ENCODE measurements at places on chromosomes 11 and 22. TPM values are rescaled to one million over a fixed set of nuclear protein-coding genes. Genes with fewer than 3 reads are reported as not detected.

OR52A1 gene
- not detected for total RNA-seq

DNA sequence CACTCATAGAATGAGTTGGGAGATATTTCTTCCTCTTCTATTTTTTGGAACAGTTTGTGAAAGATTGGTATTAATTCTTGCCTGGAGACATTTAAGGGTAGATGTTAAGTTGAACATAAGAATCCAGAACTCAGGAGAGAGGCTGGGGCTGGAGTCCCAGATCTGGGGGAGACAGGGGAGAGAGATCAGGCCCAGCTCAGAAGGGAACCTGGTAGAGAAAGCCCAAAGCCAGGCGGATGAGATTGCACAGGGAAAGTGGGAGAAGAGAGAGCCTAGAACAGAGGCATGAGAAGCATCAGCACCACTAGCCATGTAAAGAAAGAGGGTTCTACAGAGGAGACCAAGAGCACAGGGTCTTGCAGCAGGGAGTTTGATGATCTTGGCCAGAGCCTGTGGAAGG, 13.0 kb upstream of the GNAZ start:
- ATAC-seq = no peak

GRCh38 chr11:128133501-128133900, 453.9 kb downstream of the ETS1 start:
- ATAC-seq = no peak

SERPIND1 gene
- total RNA-seq = 0.11 TPM

GRCh38 chr11:125332821-125333220, 163.2 kb downstream of the FEZ1 start:
- no peak for ATAC-seq

DNA sequence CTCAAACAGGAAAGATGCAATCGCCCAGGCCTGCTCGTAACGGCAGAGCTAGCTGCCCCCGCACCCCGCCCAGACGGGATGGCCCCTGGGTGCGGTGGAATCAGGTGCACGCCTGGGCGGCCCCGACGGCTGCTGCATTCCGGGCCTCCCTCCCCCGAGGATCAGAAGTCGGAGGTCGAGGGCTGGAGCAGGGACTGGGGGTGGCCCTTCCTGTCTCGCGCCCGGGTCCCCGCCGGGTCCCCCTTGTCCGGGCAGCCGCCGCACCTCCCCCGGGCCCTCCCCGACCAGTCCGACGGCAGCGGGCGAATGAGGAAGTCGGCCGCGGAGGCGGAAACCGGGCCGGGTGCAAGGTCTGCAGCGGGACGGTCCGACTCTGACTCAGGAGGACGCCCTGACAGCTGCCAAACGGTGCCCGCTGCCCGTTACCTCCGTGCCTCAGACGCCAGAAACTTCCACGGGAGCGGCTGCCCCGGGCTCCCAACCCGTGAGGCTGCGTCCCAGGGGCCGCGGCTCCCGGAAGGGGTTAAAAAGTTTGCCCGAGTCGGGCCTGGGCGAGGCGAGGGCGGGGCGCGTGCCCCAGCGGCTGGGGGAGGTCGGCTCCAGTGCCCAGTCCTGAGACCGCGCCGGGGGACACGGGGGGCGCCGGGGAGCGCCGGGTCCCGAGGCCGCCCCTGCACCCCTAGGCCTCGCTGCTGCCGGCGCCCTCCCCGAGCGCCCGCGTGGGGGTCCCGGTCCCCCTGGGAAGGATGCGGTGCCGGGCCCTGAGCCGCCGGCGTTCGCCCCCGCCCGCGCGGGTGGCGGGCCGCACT, 663 bp downstream of the MYH9 start:
- peak; percentile 15 for ATAC-seq

DNA sequence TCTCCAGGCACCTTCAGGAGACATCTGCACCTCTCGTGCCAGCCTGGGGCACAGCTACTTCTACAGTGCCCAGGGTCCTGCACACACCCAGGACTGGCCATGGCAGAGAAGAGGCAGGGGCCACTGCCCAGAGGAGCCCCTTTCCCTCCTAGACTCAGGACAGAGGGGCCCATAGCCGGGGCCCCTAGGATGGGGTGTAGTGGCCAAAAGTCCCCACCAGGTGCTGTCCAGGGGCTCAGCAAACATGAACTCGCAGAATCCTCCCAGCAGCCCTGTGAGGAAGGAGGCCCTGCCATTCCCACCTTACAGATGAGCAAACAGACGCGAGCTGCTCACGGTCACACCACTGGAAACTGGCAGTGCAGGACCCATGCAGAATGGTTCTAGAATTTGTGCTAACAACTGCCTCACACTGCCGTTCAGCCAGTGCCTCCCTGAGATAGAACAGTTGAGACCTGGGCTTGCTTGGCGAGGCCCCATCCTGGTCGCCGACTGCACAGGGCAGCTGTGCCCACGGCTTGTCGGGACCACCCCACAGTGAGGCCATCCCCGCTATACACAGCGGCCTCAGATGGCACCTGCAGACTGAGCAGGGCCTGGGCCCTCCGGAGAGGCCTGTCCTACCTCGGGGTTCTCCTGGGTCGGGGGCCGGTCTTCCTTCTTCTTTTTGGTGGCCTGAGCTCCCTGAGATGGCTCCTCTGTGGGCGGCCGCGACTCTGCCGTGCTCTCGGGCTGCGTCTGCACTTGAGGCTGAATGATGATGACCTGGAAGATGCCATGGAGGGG, 96.4 kb downstream of the PHF21B start:
- ATAC-seq = no peak

- peak; percentile 11 for ATAC-seq
Observed at GRCh38 chr22:24807284-24807950, 1.4 kb downstream of the SGSM1 start.

GRCh38 chr11:122850076-122850631, 11.9 kb downstream of the CRTAM start:
- ATAC-seq = peak; percentile 75

DNA sequence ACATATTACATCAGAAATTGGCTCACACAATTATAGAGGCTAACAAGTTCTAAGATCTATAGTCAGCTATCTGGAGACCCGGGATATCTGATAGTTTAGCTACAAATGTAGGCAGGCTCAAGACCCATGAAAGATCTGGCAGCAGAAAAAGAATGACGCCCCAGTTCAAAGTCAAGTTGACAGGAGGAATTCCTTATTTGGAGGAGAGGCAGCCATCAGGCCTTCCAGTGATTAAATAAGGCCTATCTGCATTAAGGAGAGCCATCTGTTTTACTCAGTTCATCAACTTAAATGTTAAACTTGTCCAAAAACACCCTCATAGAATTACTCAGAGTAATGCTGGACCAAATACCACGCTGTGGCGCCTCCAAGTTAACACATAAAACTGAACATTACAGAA, 1402.6 kb downstream of the FAM181B start:
- ATAC-seq = no peak

TMEM86A gene
- total RNA-seq = 0.40 TPM

ABTB2 gene
- total RNA-seq = 2.5 TPM

DNA sequence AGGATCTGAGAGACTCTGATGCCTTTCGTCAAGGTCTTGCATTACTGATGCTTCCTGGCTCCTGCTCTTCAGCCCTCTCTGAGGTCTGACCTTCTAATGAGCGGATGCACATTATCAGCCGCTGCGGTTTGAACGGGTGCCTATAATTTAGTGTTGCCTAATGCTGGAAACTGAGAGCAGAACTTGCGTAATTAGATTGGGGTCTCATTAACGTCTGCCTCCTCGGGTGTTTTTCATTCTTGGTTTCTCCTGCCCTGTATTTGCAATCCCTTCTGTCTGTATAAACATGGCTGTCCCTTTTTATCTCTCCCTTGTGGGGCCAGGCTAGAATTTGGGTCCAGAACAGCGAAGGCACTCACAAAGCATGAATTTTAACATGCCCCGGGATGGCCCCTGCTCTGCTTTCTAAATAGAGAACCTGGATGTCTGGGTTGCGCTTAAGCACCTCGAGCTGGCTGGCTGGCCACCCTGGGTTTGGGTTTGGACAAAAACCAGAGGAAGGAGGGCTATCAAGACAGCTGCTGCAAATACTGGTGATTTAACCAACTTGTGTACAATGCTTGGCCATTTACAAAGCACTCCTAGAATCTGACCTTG, 118.6 kb downstream of the TIMP3 start:
- ATAC-seq = no peak

MB gene
- total RNA-seq = 0.50 TPM

ACR gene
- total RNA-seq = not detected

DNA sequence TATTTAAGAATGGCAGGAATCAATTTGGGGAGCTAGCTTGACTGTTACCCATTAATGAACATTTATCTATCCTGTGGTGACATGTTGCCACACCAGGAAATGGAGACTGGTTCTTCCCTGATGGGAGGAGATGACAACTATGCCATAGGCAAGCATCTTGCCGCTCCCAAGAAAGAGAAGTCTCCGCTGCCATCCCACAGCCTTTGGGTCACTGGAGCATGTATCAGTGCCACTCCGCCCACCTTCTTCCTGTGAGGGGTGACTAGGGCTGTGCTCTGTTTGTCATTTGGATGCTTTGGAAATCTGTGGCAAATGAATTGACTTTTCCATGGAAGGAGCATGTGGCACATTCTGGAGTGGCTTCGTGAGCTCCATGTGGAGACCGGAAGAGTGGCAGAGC, 6.5 kb downstream of the STIP1 start:
- ATAC-seq = no peak

RAB39A gene
- total RNA-seq = 2.5 TPM

DNA sequence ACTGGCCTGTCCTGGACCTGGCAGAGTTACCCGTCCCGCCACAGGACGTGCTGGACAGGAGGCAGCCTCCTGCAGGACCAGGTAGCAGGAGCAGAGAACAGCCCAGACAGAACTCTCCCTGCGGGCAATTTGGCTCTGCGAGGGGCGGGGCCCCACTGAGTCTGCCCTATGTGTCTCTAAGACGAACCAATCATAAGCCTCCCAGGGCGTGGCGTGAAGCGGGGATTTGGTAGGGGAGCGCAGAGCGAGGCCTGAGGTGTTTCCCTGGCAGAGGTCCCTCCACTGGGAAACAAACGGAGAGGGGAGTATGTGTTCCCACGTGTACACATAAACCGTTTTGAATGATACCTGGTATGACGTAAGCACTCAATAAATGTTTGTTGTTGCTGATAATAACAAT, 7.4 kb downstream of the CD82 start:
- ATAC-seq = peak; percentile 9

MMP13 gene
- not detected for total RNA-seq

DNA sequence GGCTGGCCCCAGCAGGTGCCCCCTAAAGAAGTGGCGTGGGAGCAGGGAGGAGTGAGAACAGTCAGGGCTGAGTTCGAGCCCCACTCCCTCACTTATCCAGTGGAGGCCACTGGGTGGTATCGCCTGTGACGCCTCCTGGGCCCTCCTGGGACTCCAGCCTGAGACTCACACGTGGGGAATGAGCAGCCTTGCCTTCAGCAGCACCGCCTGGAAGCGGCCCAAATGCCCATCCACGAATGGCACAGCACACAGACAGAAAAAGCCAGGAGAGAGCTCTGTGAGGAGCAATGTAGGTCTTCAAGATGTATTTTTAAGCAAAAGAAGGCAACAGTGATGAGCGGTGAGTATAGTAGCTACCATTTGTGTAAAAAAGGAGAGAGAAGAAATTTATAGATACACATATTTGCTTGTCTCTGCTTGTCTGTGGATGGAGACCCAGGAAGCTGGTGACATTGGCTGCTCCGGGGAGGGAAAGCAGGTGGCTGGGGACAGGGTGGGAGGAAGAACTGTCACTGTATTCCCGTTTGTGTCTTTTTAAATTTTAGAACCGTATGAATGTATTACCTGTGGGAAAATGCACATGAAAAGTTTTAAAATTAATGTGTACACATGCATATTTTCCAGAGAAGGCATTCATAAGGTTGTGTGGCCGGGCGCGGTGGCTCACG, 13.2 kb downstream of the KCNJ4 start:
- no peak for ATAC-seq

HTR3A gene
- not detected for total RNA-seq

GRCh38 chr11:122308226-122308625, 192.2 kb upstream of the BLID start:
- no peak for ATAC-seq

USH1C gene
- total RNA-seq = not detected

DNA sequence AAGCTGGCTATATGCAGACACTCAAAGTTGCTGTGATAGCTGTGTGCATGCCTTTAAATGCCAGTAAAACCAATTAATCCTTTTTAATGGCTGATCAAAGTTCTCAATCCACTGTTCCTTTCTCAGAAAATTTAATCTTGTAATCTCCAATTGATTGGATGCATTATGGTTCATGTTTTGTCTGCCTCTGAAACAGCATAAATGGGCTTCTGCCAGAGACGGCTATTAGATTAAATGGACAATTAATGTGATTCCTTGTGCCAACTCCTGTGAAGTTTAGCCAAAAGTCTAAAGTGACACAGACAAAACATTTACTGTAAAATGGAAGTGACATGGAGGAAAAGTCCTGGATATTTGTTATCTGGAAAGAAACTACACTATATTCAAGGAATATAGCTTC, 952.5 kb upstream of the FAT3 start:
- ATAC-seq = no peak

- peak; percentile 64 for ATAC-seq
Observed at GRCh38 chr22:37316875-37317371, 34.6 kb downstream of the CYTH4 start.

DNA sequence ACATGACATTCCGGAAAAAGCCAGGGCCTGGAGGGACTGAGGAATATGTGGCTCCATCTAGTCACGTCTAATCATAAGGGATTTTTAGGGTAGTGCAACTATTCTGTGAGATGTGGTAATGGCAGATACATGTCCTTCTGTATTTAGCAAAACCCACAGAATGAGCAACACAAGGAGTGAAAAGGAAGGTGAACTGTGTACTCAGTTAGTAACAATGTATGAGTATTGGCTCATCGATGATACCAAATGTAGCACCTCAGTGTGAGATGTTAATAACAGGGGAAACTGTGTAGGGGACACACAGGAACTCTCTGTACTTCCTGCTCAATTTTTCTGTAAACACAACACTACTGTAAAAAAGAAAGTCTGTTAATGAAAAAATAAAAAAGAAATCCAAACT, 42.0 kb upstream of the CARS1 start:
- no peak for ATAC-seq

DNA sequence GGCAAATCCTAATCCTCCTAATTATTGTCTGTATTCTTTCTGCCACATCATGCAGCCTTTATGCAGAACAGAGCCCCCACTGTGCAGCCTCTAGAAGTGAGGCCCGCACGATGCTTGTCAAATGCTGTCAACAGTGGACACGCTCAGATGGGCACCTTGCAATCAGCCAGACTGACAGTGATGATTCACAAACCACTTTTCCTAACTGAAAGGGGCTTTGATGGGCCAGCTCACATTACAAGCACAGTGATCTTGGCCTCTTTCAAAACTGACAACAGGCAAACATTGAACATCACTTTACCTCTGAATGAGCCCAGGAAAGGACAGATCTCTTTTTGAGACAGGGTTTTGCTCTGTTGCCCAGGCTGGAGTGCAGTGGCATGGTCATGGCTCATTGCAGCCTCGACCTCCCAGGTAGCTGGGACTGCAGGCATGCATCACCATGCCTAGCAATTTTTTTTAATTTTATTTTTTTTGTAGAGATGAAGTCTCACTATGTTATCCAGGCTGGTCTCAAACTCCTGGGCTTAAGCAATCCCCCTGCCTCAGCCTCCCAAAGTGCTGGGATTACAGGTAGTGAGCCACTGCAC, 18.0 kb upstream of the E2F8 start:
- no peak for ATAC-seq

- peak; percentile 27 for ATAC-seq
Observed at GRCh38 chr22:35376728-35377472, 4.0 kb upstream of the HMOX1 start.

- ATAC-seq = no peak
Observed at GRCh38 chr22:38317995-38318715, 922 bp upstream of the CSNK1E start.

All from activated T-helper 17 cell treated with anti-CD3 and anti-CD28 coated beads, Interleukin-2, amount 50 U/mL, for 72 hours (primary cell).